HCEC 1CT (cell line): ENCODE measurements at places on chromosomes 1 and 21.

DNA sequence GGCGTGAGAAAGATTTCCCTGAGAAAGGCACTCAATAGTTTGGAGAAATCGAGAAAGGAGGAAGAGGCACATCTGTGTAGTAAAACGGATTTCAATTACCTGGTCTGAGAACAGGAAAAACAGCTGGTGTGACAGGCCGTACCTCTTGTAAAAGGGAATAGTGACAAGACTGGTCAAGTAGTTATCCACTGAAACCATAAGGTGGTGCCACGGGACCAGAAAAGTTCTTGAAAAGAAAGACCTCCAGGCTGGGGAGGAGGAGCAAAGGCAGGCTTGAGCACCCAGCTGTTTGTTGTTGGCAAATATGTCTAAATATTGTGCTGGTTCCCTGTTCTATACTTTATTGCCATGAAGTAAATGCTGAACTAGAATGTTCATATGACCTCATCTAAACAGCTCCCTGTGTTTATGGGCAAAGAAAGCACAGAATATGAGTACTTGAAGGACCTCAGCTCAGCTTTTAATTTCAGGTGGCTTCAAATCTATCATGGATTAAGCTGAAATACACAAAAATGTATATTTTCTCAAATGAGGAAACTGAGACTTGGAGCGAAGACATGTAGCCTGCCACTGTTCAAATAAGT lies 4.0 kb downstream of the HAO2 start:
- peak; percentile 15 for DNase-seq

DNA sequence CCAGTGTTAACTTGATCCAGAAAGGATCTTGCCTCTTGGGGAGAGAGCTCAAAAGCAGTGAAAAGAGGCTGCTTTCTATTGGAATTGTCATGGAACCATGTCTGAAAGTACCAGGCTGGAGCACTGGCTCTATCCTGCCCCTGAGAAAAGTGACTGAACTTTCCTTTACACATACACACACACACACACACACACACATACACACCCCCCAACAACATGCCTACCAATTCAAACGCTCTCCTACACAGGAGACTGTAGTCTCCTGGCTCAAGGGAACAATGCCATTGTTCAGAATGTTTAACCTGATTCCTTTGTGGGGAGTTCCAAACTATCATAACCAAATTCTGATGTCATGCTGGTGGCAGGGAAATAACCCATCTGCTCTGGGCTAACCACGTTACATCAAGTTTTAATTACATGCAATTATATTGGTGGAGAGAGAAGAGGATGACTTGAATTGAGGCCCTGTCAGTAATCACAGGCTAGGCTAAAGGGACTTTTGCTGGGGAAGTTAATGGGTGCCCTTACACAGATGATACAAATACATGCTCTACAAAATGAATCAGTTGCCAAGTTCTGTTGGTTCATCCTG lies 52.3 kb upstream of the DUSP10 start:
- no peak for DNase-seq

GRCh38 chr1:203673550-203674411 lies 47.1 kb downstream of the ATP2B4 start:
- peak; percentile 96 for DNase-seq

GRCh38 chr1:95086949-95087533 lies 14.3 kb upstream of the ALG14 start:
- peak; percentile 84 for DNase-seq

DNA sequence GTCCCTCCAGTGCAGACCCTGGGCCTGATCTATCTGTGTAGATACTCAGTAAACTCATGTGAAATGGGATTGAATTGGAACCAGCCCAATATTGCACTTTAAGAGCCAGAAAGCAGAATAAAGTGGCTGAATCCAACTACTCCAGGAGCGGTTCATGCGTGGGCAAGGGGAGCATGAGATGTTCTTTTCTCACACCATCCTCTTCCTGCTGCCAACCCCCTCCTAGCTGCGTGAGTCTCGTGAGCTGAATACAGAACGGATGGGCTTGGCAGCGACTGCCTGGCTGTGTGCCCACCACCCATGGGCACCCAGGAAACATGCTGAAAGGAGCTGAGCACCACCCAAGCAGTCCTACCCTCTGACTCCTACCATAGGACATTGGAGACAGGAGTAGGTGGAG lies 128.3 kb downstream of the ELAVL4 start:
- no peak for DNase-seq

DNA sequence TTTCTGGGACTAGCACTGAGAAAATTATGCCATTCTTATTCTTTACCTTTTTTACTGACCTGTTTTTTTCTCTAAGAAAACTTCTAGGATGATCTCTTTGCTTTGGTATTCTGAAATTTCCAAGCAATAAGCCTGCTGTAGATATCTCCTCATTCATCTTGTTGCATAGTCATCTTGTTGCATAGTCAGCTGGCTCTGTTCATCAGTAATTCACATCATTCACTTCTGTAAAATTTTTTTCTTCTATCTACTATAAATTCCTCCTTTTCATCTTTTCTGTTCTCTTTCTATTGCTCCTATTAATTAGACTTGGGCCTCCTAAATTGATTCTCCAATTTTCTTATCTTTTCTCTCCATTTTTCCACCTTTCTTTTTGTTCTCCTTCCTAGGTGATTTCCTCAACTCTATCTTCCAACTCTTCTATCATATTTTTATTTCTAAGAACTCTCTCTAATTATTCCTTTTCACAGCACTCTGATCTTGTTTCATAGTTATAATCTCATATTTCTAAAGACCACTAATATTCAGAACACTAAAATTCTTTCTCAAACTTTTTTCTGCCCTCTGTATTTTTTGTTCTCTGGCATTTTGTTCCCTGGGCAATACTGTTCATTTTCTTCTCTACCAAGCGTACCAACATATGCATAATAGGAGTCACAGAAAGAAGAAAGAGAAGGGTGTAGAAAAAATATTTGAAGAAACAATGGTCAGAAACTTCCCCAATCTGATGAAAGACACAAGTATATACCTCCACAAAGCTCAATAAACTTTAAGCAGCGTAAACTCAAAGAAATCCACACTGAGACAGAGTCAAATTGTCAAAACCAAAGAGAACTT lies 17.7 kb downstream of the TUT4 start:
- no peak for DNase-seq

GRCh38 chr1:166700696-166701095 lies 138.6 kb upstream of the POGK start:
- DNase-seq, result no peak

GRCh38 chr1:69585666-69586065 lies 17.9 kb downstream of the LRRC7 start:
- no peak for DNase-seq

DNA sequence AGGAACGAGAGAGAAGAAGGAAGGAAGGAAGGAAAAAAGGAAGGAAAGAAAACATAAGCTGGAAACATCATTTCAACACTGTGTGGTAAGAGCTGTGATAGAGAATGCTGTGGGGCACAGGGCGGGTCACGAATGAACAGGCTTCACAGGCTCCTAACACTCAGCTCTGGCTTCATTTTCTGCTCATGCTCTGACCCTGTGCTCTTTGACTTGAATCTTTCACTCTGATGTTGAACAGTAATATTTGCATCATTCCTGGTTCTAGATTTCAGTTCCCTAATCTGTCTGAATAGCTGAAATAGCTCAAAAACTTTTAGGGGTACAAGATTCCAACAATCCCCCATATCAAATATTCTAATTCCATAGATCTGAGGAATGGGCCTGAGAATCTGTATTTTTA lies 207.3 kb downstream of the LHX8 start:
- no peak for DNase-seq

- DNase-seq, result peak; percentile 77
These were observed 36.1 kb downstream of the FGGY start for GRCh38 chr1:59332983-59333382.

- DNase-seq, result no peak
These were observed 34.6 kb downstream of the IL12RB2 start for GRCh38 chr1:67342076-67342890.

GRCh38 chr1:87878873-87879272 lies 550.2 kb downstream of the LMO4 start:
- no peak for DNase-seq

DNA sequence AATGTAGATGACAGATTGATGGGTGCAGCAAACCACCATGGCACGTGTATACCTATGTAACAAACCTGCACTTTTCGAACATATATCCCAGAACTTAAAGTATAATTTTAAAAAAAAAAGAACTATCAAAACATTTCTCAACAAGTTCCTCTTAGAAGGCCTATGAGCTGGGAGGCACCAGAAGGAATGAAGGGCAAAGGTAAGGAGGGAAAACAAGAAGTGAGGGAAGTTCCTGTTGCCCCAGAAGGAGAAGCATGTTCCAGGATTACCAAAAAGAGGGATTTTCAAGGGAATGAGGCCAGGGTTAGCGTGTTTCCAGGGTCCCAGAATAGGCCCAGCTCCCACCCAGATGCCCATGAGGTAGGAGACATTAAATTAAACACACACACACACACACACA lies 361.0 kb downstream of the SETD4 start:
- no peak for DNase-seq

GRCh38 chr1:246838118-246838456 lies 93.7 kb downstream of the AHCTF1 start:
- DNase-seq, result no peak

- DNase-seq, result no peak
These were observed 31.7 kb downstream of the ADAMTS1 start for GRCh38 chr21:26813426-26813998.

GRCh38 chr1:38785285-38786039 lies 74.1 kb downstream of the RRAGC start:
- DNase-seq, result no peak

DNA sequence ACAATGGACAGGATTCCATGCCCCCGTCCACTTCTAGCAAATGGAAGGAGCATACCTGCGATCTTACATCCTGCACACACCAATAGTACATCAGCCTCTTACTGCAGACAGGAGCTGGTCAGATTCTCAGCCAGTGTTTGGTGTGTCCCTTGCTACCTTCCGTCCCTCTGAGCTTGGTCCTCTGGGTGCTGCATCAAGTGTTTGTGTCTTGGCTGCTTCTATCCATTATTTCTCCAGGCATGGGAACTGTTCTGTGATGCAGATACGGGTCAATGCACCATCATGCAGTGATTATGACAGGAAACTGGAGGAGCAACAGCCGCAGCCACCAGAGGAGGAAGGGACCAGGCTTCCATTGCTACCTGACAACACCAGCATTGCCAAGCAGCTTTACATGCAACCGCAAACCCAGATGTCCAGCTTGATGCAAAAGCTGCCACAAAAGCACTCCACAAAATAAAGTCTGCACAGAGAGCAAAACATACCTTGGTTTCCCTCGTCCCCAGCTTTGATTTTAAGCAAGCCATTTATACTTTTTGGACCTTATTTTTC lies 21.9 kb upstream of the OVAAL start:
- no peak for DNase-seq

GRCh38 chr1:75640137-75640536 lies 29.2 kb upstream of the SLC44A5 start:
- no peak for DNase-seq

DNA sequence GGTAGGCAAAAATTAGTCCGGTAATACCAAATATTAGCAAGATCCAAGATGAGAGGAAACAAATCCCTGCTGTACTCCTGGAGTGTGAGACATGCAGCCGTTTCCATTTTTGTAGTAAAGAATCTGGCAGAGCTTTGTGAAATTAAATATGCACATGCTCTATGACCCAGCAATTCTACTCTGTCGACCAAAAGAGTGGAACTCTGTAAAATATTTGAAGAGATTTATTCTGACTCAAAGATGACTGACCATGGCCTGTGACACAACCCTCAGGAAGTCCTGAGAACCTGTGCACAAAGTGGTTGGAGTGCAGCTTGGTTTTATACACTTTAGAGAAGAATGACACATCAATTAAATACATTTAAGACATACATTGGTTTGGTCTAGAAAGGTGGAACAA lies 16.2 kb downstream of the HAX1 start:
- DNase-seq, result no peak

DNA sequence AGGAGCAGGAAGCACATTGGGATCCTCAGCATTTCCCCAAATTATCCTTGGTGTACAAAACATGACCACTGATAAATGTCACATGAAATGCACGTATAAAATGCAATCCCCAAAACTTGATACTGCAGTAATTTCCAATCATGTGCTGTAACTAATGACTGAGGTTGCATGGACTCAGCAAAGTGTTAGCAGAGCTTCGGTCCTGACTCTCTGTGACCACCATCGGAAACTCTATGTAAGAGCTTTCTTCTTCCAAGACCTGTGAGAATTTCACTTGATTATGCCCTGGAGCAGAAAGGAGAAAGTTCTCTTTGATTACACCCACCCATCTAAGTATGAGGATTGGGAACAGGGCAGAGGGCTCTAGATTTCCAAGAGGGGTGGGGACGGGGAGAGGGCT lies 908 bp downstream of the CD53 start:
- DNase-seq, result no peak

DNA sequence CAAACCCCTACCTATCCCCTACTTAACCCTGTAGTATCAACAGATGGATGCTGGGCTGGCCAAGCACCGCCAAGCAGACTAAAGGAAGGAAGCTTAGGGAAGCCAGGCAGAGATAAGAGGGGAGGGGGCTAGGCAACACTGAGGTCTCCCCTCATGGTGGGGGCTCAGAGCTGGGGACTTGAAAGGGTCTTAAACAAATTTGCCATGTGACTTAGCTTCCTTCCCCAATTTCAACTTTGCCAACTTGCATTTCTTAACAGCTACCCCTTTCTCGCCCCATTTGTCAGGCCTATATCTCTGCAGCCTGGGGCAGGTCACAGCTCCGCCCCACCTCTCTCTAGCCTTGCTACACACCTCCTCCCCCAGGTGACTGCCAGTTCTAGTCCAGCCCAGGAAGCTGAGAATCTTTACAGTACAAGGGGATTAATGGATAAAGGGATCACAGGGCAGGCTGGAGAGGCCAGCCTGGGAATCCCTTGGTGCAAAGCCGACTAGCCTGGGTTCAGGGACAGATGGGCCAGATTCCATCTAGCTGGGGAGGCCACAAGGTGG lies 3.4 kb downstream of the KIF21B start:
- DNase-seq, result no peak

DNA sequence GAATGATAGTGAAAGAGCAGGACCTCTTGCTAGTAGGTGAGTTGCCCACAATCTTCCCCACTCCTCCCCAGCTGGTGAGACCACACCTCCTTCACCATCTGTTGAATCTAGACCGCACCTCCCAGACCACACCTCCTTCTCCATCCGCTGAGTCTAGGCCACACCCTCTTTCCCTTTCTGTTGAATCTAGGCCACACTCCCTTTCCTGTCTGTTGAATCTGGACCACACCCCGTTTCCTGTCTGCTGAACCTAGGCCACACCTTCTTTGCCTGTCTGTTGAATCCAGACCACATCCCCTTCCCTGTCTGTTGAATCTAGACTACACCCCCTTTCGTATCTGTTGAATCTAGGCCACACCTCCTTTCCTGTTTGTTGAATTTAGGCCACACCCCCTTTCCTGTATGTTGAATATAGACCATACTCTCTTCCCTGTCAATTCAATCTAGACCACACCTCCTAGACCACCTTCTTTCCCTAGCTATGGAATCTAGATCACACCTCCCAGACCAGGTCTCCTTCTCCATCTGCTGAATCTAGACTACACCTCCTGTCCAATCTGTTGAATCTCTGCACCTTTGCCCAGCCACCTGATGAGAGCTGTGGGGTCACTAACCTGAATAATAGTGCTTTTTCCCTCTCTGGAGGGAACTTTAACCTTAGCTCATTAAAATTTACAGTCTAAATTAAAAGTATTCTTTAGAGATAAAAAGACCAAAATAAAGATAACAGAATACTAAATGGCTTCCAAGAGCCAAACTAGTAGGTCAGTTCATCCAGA lies 116.3 kb downstream of the DAB1 start:
- DNase-seq, result no peak

- DNase-seq, result no peak
These were observed 217.8 kb downstream of the NCAM2 start for GRCh38 chr21:21216047-21216446.
